Cerebellum (tissue), 4 donors: ENCODE measurements at places on chromosomes 1 and 21. TPM values are rescaled to one million over a fixed set of nuclear protein-coding genes. Genes with fewer than 3 reads are reported as not detected.
A peak's percentile ranks its signal among the peaks of the same experiment; 100 is the strongest.

DNA sequence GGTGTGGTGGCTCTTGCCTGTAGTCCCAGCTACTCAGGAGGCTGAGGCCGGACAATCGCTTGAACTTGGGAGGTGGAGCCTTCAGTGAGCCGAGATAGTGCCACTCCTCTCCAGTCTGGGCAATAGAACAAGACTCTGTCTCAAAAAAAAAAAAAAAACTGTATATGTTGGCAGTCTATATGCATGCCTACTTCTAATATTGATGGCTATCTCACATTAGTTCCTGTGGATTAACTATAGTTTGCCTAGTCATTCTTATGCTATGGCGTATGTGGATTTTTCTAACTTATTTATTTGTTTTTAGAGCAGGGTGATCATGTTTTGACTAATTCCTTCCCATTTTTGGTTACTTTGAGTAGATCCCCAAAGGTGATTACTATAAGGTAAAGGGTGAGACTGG lies 9.4 kb downstream of the GSTM1 start:
- DNase-seq: no peak

DNA sequence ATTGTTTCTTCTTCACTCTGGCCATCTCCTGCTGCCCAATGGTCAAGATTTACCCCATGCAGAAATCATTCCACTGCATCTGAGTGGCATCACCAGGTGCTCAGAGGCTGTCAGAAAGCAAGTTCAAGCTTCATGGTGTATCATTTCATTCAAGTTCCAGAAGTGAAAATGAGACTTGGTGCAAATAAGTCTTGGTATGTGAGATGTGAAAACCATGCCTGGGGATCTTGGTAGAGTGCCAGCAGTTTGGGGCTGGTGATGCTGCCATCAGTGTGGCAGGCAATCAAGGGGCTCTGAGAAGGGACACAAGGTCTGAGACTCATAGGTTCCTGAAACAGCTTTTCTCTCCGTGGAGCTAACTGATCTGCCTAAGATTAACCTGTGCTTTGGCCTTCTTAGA lies 52.0 kb downstream of the CD2 start:
- no peak for DNase-seq

DNA sequence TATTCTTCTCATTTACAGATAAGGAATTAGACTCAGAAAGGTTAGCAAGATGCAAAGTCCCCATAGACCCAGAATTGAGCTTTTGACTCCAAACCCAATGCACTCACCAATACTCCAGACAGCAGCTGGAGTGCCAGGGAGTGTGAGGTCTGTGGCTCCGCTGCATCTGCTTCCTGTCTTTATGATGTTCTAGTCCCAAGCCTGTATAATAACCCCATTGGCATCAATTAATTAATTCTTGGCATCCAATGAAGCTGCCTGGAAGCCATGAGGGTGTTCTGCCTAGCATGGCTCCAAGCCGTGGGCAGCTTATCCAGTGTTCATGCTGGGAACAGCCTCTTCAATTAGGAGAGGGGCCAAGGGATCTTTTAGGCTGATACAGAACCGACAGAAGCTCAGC lies 188.7 kb downstream of the GIPC2 start:
- DNase-seq: no peak

DNA sequence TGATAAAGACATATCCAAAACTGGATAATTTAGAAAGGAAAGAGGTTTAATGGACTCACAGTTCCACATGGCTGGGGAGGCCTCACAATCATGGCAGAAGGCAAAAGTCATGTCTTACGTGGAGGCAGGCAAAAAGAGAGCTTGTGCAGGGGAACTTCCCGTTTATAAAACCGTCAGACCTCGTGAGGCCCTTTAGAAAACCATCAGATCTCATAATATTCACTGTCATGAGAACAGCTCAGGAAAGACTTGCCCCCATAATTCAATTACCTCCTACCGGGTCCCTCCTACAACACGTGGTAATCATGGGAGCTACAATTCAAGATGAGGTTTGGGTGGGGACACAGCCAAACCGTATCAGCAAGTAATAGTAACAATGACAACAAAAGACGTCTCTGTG lies 88.2 kb upstream of the SLC25A33 start:
- no peak for DNase-seq

DNA sequence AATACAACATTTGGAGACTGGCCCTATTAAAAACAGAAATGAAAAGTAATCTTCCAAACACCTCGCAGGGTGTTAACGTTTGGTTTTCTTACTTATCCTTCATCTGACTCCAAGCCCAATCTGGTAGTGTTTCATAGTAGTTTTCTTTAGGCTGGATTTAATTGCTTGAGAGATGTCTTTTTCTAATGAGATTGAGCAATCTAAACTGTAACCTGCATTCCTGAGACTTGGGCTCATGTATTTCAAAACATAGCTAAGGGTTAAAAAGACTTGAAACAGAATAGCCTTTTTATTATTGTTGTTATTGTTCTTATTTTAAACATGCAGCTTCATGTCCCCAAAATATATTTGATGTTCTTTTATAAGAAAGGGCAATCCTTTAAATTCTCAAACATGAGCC lies 278.9 kb downstream of the TGFB2 start:
- DNase-seq: no peak

DNA sequence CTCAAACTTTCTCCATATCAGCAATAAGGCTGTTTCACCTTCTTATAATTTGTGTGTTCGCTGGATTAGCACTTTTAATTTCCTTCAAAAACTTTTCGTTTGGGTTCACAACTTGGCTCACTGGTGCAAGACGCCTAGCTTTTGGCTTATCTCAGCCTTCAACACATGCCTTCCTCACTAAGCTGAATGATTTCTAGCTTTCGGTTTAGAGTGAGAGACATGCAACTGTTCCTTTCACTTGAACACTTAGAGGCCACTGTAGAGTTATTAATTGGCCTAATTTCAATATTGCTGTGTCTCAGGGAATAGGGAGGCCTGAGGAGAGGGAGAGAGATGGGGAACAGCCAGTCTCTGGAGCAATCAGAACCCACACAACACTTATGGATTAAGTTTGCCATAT lies 41.2 kb upstream of the IFNLR1 start:
- DNase-seq: no peak

GRCh38 chr1:77378723-77379535 lies 97.1 kb downstream of the AK5 start:
- no peak for DNase-seq

- no peak for DNase-seq
Observed at GRCh38 chr1:173195596-173196088, 11.5 kb downstream of the TNFSF4 start.

GRCh38 chr1:36007741-36008140 lies 76.2 kb upstream of the TEKT2 start:
- DNase-seq: no peak

DNA sequence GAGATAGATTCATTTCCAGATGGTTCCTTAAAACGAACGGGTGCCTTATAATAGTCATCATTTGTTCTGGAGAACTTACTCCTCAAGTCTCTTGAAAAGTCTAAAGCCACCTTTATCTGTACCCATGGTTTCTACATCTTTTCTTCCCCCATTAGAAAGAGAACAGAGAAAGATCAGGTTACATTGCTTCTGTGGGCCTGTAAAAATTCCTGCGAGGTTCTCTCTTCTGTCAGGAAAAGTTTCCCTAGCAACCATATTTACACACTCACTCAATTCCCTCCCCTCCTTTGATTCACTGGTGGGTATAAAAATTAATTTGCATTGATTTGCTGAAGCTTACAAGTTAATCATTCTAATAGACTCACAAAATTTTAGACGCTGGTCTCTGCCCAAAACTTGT lies 6.7 kb downstream of the PHC2 start:
- no peak for DNase-seq

- DNase-seq: no peak
Observed at GRCh38 chr1:18949686-18950400, 6.6 kb downstream of the IFFO2 start.

- DNase-seq: no peak
Observed at GRCh38 chr1:210662291-210663050, 333.8 kb downstream of the HHAT start.

DNA sequence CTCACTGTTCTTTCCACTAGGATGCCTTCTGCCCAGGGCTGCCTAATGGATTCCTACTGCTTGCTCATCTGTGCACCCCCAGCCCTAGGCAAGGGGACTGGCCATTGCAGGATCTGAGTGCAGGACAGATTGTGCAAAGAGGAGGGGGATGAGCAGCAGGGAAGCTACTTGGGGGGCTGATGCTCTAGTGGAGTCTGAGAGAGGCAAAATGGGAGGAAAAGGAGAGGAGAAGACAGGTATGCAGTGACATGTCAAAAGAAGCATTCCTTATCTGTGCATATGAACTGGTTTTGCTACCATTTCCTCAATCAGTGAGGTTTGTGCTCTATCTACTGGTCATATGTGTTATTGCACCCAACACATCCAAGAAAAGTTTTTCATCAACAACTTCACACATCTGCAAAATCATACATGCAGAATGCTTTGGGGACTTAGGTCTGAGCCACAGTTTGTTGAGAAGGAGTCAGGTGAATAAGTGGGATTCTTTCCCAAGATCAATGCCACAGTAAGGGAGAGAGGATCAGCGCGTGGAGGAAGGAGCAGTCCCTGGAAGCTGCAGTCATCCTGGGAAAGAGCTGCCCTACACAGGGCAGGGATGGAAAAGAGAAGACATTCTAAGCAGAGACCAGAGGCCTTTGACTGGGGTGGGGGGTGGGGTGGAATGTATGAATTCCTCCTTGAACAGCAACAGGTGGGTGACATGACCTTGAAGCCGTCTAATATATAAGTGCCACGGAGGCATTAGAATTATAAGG lies 14.4 kb downstream of the SLC5A9 start:
- peak; percentile 57 for DNase-seq

The KIF21B gene
- total RNA-seq: 101 TPM

The DCST2 gene
- total RNA-seq: not detected

The TTLL7 gene
- 117 TPM for total RNA-seq

The MEX3A gene
- 49.8 TPM for total RNA-seq

The SPATA45 gene
- 1.9 TPM for total RNA-seq

The IGSF9 gene
- 4.7 TPM for total RNA-seq

The KRTAP11-1 gene
- total RNA-seq: not detected

The FH gene
- 65.9 TPM for total RNA-seq

The CLCNKB gene
- 0.45 TPM for total RNA-seq
